ENCODE measurements at places on chromosomes 7 and 10.
A peak's percentile ranks its signal among the peaks of the same experiment; 100 is the strongest.

GRCh38 chr10:14924013-14924412, 29.9 kb downstream of the DCLRE1C start:
- peak; percentile 20 for DNase-seq

DNA sequence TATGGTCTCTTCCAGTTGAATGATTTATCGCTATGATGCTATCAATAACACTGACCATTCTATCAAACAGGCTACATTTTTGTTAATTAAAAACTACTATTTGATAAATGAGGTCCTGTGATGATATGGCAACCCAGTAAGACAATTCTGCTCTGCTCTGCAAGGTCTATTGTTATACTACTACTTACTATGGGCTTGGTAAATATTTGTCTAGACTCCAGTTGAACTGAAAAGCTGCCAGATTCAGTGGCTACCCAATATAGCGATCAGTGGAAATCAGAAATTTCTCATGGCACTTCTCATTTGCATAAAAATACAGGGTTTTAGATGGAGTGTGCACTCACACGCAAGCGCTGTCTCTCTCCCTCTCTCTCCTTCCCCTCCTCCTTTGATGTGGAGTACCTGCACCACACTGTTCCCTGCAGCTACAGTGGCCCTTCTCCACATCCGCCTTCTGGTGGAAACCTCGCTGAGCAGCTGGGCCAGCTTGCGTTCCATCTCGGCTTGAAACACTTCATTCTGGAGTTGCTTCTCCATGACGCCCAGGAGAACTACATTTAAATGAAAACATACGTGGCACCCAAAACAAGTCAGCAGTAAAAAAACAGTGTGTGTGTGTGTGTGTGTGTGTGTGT, 77.9 kb downstream of the KIAA1549 start:
- no peak for DNase-seq

DNA sequence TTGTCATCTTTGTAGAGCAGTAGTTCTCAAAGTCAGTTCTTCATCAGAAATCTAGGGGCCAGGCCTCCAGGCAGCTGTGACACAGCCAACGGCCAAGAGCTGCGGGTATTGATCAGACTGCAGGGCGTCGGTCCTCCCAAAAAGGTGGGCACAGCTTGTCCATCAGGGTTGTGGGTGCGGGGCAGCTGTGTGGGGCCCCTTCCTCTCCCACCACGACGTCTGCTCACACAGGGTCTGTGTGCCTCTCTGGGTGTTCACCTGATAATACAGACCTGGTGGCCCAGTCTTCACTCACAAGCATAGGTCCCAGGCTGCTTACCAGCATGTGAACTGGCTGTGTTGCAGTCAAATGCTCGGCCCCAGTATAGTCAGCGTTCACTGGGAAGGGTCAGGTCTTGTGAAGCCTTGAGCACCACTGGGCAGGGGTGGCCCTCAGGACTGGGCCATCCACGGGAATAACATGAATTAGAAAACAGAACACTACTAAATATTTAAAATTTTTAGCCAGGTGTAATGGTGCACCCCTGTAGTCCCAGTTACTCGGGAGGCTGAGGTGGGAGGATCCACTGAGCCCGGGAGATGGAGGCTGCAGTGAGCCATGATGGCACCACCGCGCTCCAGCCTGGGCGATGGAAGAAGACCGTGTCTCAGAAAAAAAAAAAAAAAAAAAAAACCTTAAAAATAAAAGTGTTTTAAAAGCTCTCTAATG, 102.8 kb upstream of the DIP2C start:
- DNase-seq: no peak

DNA sequence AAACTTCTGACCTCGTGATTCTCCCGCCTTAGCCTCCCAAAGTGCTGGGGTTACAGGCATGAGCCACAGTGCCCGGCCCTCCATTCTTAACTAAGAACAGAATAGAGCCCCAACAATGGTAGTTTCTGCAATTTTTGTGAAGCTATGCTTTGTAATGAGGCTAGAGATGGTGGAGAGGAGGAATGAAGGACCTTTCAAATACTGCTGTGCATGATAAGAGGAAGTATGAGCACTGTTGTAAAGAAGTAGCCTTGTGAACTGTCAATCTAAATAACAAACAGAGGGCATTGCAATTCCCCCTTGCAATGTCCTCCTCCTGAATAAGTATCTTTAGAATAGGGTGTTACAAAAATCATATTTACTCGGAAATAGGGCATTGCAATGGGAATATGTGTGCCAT, 70.2 kb downstream of the EVX1 start:
- DNase-seq: no peak

DNA sequence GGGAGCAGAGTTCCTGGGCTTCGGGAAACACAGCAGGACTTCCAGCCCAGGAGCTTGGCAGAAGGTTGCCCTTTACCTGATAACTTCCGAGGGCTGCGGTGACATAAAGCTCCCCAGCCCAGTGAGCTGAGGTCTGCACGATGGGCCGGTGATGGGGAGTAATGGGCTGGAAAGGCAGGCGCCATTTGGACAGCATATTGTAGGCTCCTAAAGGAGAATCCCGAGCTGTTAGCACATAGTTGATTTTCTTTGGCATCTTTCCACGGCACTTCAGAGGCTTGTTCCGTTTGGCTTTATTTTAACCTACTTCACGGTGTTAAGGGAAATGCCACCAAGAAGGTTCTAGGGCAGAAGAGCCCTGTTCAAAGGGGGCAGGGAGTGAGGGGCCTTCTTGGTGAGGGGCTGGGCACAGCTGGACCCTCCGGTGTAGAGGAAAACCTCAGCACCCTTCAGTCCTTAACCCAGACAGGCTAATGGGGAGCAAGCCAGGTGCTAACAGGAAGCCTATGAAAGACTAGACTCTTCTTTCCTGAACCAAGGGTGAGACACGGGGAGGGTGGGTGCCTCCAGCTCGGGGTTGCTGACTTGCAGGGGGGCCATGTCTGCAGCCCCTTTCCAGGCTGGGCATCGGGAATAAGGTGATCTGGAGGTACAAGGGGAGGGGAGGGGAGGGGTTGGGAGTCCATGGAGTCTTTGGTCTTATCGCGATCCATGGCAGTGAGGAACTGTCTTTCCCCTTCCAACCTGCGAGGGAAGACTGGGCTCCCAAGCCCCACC, 347.7 kb downstream of the GLRX3 start:
- peak; percentile 18 for DNase-seq

- no peak for DNase-seq
These were observed 606.0 kb downstream of the INHBA start for GRCh38 chr7:41096917-41097316.

DNA sequence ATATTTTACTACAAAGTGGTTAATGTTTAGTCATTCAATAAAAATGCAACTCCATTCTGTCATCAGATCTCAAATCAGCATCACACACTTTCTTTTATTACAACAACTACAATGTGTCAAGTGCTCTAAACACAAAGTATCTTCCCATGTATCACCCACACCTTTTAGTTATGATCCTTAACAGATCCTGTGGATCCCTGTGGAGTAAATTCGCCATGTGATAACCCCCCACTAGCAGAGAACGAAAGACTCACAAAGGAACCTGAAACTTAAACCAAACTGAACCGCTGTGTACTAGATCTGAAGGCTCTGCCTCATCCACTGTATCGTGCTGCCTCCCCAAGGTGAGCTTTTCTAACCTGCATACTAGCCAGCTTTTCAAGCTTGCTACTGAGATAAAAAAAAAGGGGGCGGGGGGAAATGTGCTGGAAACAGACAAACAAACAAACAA, 1.7 kb downstream of the DPY19L1 start:
- peak; percentile 74 for DNase-seq

DNA sequence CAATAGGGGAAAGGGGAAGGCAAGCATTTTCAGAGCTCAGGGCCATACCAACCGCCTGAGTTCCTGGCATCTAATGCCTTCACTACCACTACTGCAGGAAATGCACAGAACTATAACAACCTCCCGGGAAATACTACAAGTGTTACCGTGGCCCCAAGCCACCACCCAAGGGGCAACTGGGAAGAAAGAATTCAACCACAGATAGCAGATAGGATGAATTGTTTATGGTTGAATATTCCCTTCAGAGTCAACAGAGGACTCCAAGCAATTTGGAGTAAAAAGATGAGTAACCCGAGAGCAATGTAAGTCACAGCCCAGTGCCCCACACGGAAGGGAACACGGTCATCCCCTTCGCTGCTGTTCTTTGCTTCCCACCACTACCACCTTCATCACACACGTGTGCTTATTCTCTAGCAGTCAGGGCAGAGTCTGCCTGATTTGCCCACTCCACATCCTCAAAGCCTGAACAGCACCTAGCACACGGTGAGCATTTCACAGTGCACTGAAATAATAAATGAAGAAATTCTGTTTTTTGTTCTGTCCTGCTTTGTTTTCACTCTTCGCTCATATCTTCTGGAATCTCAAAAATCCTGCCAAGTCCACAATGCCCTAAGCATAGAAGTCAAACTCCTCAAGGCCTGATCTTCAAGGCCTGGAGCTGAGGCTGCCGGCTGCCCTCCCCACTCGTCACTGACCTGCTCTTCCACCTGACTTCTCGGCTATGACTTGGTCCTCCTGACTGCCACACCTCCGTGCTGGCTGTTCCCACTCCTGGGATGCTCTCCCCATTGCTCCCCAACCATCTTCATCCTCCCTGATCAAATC, 221.1 kb downstream of the KCNMA1 start:
- no peak for DNase-seq

DNA sequence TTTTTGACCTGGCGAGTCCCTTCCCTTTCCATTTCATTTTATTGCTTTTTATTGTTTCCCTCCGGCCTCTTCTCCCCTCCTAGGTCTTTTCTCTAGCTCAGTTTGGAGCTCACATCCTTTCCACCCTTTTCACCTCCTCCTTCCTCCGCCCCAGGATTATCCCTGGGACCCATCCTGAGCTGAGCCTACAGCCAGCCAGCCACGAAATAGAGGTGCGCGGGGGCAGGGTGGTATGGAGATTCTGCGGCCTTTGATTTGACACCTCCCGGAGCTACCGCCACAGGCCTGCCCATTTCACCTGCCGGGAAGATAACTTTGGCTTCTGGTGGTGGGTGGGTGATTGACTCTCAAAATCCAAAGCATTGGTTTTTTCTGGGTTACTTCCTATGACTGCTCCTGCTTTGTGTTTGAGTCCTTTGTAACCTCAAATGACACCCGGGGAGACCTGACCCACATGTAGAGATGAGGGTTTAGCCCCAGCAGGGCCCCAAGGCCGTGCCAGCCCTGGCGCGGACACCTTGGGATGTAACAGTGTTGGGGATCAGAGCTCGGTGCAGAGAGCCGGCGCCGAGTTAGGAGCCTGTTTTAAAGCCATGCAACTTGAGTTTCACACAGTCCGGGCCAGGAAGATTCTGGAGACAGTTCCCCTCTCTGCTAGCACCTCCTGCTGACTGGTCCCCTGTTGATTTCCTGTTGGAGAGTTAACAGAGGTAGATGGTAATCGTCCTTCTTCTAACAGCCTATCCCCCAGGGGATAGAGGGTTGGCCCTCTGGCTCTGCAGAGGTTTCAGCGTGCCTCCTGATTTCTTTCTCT, 1.5 kb downstream of the DUSP5 start:
- DNase-seq: peak; percentile 58

DNA sequence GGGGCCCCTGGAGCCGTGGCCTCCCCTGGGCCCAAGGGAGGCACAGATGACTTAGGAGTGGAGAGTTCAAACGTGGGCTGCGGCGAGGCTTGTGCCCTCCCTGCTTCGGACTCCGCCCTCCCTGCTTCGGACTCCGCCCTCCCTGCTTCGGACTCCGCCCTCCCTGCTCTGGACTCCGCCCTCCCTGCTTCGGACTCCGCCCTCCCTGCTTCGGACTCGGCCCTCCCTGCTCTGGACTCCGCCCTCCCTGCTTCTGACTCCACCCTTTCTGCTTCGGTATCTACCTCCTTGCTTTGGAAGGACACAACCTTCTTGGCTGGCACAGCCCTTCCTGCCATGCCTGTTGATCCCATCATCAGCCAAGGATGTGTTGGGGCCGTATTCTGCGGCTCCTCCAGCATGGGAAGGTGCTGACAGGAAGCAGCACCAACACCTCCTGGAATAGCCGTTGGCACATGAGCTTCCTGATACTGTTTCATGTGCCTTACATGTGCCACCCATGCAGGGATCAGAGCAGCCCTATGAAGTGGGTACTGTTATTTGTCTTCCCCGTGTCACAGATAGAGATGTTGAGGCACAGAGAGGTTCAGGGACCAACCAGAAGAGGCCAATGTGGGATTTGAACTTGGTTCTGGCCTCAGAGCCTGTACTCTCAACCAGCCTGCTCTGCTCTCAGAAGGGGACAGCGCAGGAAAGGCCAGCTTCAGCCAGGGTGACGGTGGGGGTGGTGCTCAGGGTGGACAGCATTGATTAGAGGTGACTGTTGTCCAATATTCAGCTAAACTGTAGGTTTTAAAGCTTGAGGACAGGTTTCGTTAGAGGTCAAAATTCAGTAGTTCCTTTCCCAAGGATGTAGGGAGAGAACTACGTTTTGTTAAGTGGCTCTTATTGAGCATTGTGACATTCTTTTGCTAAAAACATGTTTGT, 114.5 kb downstream of the NKX6-2 start:
- no peak for DNase-seq

- no peak for DNase-seq
These were observed 803.5 kb downstream of the MAGI2 start for GRCh38 chr7:78649976-78650375.

DNA sequence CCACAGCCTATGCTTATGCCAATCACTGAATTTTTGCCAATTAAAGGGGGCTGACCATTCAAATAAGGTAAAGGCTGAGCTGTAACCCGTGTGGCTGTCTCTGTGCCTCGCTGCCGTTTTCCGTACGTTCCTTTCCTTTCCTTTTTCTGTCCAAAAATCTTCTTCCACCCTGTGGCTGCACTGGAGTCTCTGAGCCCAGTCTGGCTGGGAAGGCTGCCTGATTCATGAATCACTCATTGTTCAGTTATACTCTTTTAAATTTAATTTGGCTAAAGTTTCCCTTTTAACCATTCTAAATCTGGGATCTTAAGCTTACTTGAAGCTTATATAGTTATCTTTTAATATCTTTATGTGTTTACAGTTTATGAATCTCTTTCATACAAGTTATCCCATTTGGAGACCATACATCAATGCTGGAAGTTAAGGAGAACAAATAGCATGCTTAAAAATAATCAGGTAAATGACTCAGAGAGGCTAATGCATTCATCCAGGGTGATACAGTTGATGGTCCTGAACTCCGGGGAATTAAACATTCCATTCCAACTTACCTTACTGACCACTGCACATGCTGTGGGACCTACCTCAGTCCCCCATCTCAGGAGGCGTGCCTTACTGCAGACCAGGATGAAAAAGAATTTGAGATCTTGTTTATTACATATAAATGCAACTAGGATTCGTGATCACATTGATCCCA, 385.3 kb upstream of the ADARB2 start:
- no peak for DNase-seq

All from stomach (tissue), 19 donors.